CD4-positive, alpha-beta memory T cell (primary cell): ENCODE measurements at places on chromosomes 1 and 21. TPM values are rescaled to one million over a fixed set of nuclear protein-coding genes. Genes with fewer than 3 reads are reported as not detected.

Gene SLC19A2
- 4.5 TPM for total RNA-seq

Gene GNG12
- total RNA-seq, result not detected

Gene FCAMR
- not detected for total RNA-seq

Gene SLAMF6
- total RNA-seq, result 59.1 TPM

Gene CLDN19
- not detected for total RNA-seq

Gene CD52
- 1,302 TPM for total RNA-seq

Gene PLA2G2F
- total RNA-seq, result not detected

Gene TMEM51
- total RNA-seq, result 0.47 TPM

Gene DDAH1
- not detected for total RNA-seq

Gene RGS13
- total RNA-seq, result not detected

Gene C1orf94
- total RNA-seq, result not detected

Gene TSPEAR
- not detected for total RNA-seq

Gene MCOLN2
- 16.8 TPM for total RNA-seq

Gene RGS18
- total RNA-seq, result 1.6 TPM

Gene IFI44L
- total RNA-seq, result 4.5 TPM

Gene CFHR2
- not detected for total RNA-seq

Gene SPAG17
- total RNA-seq, result not detected

Gene ADCY10
- 0.61 TPM for total RNA-seq

Gene MIGA1
- total RNA-seq, result 21.7 TPM

Gene PTCH2
- total RNA-seq, result 1.4 TPM

Gene CFHR3
- total RNA-seq, result not detected

Gene B3GALT2
- total RNA-seq, result 15.1 TPM

Gene PPFIA4
- 1.4 TPM for total RNA-seq

Gene VWA1
- total RNA-seq, result not detected

Gene GPR25
- 7.7 TPM for total RNA-seq

Gene MEX3A
- total RNA-seq, result not detected

Gene KRTAP19-3
- total RNA-seq, result not detected

Gene CHD5
- 0.17 TPM for total RNA-seq

Gene RIMS3
- total RNA-seq, result 2.0 TPM

Gene GJA4
- not detected for total RNA-seq
